ENCODE measurements at places on chromosomes 3 and 15.

GRCh38 chr3:124385996-124386395 is 344.3 kb upstream of the UMPS start:
- DNase-seq, result no peak

DNA sequence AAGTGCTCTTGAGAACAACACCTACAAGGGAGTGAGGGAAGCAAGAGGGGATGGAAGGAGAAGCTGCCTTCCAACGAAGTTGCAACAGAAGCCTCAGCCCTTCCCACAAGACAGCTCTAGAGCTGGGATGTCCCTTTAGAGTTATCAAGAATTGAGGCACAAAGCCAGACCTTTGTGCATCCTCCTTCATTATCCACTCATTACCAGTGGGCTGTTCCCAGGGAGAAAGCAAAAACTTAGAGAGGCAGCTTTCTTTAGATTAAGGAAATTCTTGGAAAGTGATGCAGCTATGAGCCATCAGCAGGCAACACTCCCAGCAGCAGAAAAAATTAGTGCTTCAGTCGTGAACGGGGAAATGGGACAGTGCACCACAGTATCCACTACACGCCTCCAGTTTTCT is 10.6 kb upstream of the CD96 start:
- DNase-seq, result no peak

- DNase-seq, result no peak
These were observed 3.3 kb downstream of the ARL6IP5 start for GRCh38 chr3:69088063-69088462.

- DNase-seq, result no peak
These were observed 24.6 kb downstream of the AQR start for GRCh38 chr15:34944936-34945335.

DNA sequence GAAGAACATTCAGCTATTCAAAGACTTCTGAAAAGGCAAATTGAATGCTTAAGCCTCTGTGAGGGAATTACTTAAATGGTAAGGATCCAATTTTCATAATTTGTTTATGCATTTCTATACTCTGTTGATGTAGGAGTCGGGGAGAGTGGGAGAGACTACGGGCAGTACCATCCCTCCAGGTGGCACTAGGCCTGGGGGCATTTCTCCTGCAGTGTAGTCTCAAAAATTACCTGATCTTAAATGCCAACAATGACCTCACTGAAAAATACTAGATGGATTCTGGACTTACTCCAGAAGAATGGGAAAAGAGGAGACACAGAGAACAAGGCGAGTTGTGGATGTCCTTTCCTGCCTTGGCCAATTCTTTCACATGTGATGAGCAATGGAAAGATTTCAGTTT is 77.8 kb upstream of the PLXND1 start:
- DNase-seq, result no peak
